ENCODE measurements at places on chromosomes 6 and 20. TPM values are rescaled to one million over a fixed set of nuclear protein-coding genes. Genes with fewer than 3 reads are reported as not detected.

EDN1 gene
- 95.1 TPM for total RNA-seq

LINC00237 gene
- total RNA-seq, result not detected

MTFR2 gene
- total RNA-seq, result not detected

LY6G5C gene
- not detected for total RNA-seq

DNA sequence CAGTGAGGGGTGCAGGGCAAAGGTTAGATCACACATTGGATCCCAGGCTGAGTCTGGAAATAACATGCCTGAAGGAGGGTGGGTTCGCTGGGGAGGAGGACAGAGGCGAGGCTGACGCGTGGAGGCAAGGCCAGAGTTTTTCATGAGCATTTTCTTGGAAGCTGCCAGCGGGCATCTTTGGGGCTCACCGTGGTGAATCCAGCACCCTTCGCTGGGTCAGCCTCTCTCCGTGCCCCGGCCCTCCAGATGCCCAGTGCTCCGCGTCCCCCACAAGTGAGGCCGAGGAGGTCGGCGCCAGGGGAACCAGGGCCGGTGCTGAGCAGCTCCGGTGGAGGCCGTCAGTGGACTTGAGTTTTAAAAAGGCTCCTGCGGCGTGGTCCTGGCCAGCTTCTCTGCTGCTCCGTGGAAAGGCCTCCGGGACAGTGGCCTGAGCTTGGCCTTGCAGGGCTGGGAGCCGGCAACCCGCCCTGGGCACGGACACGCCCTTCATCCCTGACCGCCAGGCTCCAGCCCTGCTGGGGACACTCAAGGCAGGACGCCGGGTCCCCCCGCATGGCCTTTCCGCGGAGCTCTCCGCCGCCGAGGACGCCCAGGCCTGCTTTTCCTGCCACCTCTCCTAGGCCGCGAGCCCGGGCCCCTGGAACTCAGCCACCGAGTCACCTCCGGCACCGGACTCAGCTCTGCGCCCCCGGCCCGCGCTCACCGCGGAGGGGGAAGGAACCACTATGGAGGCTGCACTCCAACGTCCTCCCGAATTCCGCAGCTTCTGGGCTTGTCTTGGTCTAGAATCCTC is 114.3 kb downstream of the THBS2 start:
- no peak overlapping the region for H3K4me3 ChIP-seq
- DNase-seq, result no peak
- H3K27me3 ChIP-seq, result no peaks in the 10 kb centered on the region

- no peak for DNase-seq
- H3K36me3 ChIP-seq, result no peaks in the 10 kb centered on the region
- H3K4me1 ChIP-seq, result no peaks in the 10 kb centered on the region
- no peaks in the 10 kb centered on the region for H3K27me3 ChIP-seq
Measured at GRCh38 chr6:169173532-169174268, 79.9 kb downstream of the THBS2 start.

DNA sequence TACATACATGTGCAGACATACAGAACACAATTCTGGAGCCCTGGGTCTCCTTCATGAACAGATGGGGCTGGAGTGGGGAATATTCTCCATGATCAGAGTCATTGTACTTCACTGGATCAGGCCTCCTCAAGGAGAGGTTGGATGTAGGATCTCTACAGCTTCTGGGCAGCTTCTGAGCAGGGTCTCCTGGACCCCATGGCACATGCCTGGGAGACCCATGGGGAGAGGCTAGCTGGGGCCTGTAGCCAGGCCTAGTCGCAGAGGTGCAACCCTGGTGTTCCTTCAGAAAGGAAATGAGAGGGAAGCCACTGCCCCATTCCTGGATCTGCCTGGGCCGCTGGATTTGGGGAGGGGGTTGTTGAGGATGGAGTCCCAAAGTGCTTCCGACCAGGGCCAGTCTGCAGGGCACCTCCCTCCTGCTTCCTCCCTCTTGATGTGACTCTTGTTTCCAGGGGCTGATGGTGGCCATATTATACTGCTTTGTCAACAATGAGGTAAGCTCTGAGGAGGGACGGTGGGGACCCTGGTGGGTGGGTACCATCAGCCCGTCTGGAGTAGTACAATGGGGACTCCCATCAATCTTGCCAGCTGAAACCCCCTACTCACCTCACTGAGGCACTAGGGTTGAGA is 31.8 kb downstream of the GLP1R start:
- no peaks in the 10 kb centered on the region for H3K36me3 ChIP-seq
- no peaks in the 10 kb centered on the region for H3K4me1 ChIP-seq
- H3K27me3 ChIP-seq, result no peaks in the 10 kb centered on the region
- no peak for DNase-seq

- H3K27me3 ChIP-seq, result no peaks in the 10 kb centered on the region
- no peaks in the 10 kb centered on the region for H3K4me1 ChIP-seq
- DNase-seq, result no peak
- H3K36me3 ChIP-seq, result no peaks in the 10 kb centered on the region
- H3K4me3 ChIP-seq, result no peak overlapping the region
Measured at GRCh38 chr6:6176127-6176526, 144.3 kb downstream of the F13A1 start.

GRCh38 chr6:41167173-41167963 is 4.5 kb upstream of the TREM2 start:
- peak; percentile 59 for DNase-seq
- no peaks in the 10 kb centered on the region for H3K27me3 ChIP-seq
- no peaks in the 10 kb centered on the region for H3K4me1 ChIP-seq

DNA sequence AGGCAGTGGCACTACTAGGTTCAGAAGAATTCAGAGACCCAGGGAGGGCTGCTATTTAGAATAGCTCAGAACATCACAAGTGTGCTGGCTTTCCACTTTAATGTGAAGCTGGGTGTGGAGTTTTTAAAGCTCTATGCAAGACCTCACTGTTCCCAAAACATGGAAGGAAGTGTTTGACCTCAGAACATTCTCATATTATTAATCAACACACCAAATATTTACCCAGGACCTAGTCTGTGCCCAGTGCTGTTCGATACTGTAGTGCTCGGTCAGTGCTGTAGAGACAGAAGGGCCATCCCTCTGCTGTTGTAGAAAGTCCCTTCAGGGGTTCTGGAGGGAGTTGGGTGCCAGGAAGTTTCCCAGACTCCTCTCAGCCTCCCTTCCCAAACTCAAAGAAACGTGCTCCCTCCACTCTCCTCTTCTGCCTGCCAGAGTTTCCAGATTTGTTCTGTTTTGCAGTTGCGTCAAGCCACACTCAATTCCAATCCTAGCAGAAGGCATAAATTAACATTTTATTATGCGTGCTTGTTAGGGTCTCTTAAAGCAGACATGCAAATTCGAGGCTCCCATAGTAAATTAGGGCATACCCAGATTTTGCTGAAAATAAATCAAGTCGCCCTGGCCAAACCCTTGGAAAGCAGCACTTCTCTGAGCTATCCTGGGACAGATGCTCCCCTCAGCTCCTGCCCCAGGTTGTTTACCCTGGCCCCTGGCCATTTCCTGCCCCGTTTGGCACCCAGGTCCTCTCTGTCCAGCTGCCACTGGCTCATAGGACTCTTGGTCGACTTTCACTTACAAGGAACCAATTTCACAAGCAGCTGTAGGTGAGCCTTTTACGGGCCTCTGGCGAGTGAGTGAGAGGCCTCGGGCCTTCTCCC is 248.6 kb downstream of the HIVEP2 start:
- no peaks in the 10 kb centered on the region for H3K36me3 ChIP-seq
- no peak overlapping the region for H3K4me3 ChIP-seq

DNA sequence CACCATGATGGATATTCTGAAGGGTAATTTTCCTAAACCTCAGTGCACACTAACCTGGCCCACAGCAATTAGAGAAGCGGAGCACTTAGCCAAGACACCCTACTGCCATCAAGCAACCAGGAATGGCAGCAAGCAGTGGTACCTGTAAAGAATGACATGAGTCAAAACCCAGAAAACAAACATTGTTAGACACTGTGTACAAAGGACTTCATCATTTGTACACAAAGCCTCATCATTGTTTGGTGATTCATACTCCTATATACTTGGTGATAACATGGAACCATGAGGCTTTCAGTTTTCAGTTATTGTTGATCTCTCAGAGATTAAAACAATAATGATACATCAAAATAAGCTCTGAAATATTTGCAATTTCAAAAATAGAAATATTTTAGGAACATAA is 74.6 kb downstream of the MLIP start:
- H3K4me3 ChIP-seq, result no peak overlapping the region
- H3K27me3 ChIP-seq, result no peaks in the 10 kb centered on the region
- no peaks in the 10 kb centered on the region for H3K36me3 ChIP-seq
- DNase-seq, result no peak

- DNase-seq, result no peak
- no peaks in the 10 kb centered on the region for H3K27me3 ChIP-seq
- H3K36me3 ChIP-seq, result no peaks in the 10 kb centered on the region
- no peaks in the 10 kb centered on the region for H3K4me1 ChIP-seq
- no peak overlapping the region for H3K4me3 ChIP-seq
Measured at GRCh38 chr6:135224037-135224647, 43.0 kb downstream of the MYB start.

DNA sequence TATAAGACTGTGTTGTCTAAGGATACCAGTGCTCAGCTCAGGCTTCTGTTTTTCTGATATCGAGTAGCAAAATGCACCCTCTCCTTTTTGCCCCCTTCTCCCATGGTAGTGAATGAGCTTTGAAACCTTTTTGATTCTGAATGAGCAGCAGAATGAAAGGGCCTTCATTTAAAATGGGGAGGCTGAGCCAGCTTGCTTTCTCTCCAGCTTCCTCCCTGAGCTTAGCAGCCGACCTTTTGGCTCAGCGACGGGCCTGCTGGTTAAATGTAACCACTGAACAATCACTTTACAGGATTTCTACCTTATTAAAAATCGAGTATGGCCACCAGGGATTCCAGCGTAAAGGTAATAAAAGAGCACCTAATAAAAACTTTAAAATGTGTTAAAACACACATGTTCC is 133.7 kb upstream of the SPACA1 start:
- H3K27me3 ChIP-seq, result no peaks in the 10 kb centered on the region
- H3K4me1 ChIP-seq, result no peaks in the 10 kb centered on the region
- no peak overlapping the region for H3K4me3 ChIP-seq
- H3K36me3 ChIP-seq, result no peaks in the 10 kb centered on the region
- no peak overlapping the region for H3K27ac ChIP-seq

GRCh38 chr6:63649847-63650265 is 14.3 kb downstream of the PHF3 start:
- H3K27me3 ChIP-seq, result no peaks in the 10 kb centered on the region
- peaks cover 9% of the 10 kb centered on the region for H3K4me1 ChIP-seq
- no peak overlapping the region for H3K4me3 ChIP-seq
- no peak for DNase-seq
- peaks cover 3% of the 10 kb centered on the region for H3K36me3 ChIP-seq
